ENCODE measurements at places on chromosomes 2 and 18.

GRCh38 chr2:189300916-189301315, 121.4 kb upstream of the COL5A2 start:
- DNase-seq = no peak

GRCh38 chr2:84458551-84459017, 496 bp downstream of the SUCLG1 start:
- no peak for DNase-seq

- DNase-seq = no peak
Measured at GRCh38 chr2:163884416-163884815, 148.6 kb upstream of the FIGN start.

GRCh38 chr2:29009711-29010677, 28.9 kb downstream of the TOGARAM2 start:
- no peak for DNase-seq

- peak; percentile 28 for DNase-seq
Measured at GRCh38 chr2:28155627-28156026, 237.0 kb upstream of the FOSL2 start.

GRCh38 chr2:130307850-130308249, 34.8 kb upstream of the IMP4 start:
- DNase-seq = no peak

DNA sequence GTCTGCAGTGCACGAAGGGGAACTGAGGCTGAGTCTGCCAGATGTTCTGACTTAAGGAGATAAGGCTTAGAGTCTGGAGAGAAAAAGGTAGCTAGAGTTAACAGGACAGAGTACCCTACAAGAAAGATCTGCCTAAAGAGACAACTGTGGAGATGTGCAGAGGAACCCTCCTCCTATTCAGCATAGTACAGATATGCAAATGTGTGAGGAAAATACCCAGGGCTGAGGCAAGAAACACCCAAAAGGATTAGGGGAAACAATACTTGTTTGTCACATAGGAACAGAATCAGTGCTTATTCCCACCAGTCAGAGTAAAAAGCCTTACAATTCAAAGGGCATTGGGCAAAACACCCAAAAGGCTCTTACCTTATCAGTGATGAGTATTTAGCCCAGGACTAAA, 67.8 kb downstream of the SS18 start:
- DNase-seq = no peak

- DNase-seq = no peak
Measured at GRCh38 chr2:237433920-237434676, 20.1 kb upstream of the COL6A3 start.

- no peak for DNase-seq
Measured at GRCh38 chr2:118148133-118148532, 59.9 kb downstream of the INSIG2 start.

DNA sequence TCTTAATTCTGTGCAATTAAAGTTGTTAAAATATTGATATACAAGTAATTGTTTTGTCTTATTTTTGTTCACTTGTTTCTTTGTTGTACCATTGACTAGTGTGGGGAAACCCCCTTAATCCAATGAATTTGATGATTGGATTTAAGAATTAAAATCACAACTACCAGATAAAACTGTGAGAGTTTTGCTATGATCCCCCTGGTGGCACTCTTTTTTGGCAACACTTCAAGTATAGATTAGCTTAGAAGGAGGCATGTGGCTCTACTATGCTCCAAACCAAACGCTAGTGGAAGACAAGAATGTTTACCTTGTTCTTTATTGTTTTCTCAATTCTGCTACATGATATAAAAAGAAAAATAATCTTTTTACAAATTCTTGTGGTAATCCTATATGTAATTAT, 477.8 kb upstream of the ETAA1 start:
- no peak for DNase-seq

- no peak for DNase-seq
Measured at GRCh38 chr2:98822301-98823164, 91.6 kb upstream of the MGAT4A start.

DNA sequence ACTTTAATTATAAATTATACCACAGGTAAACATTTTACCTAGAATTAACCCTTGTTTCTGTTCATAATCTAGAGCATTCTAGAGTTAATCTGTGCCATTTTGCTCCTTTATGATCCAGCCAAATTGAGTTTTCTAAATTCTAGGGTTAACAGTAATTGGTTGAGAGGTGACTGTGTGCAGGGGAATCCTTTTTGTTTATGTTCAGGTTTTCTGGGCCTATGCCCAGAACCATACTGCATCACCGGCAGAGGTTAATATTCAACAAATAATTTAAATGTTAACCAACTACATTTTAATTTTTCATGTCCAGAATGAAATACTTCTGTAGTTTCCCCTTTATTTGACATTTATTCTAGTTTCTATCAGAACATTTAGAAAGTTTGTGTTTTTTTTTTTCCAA, 32.3 kb downstream of the CARF start:
- DNase-seq = peak; percentile 2

GRCh38 chr2:3125001-3125760, 252.4 kb downstream of the EIPR1 start:
- DNase-seq = no peak

- DNase-seq = no peak
Measured at GRCh38 chr2:43812947-43813346, 25.7 kb downstream of the ABCG5 start.

DNA sequence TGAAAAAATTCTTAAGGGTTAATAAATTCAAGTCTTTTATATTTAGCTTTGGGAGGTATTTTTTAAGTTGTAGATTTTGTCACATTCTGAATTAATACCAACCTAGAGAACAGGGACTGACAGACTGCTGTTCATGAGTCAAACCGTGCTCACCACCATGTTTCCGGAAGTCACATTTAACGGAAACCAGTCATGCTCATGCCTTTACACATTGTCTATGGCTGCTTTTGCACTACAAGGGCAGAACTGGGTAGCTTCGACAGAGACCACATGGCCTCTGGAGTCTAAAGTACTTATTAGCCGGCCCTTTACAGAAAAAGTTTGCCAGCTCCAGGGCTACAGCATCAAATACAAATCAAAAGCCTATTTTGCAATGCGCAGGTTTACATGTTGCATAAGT, 33.3 kb downstream of the LONRF2 start:
- no peak for DNase-seq

GRCh38 chr2:188404341-188405004, 112.8 kb downstream of the GULP1 start:
- no peak for DNase-seq

- no peak for DNase-seq
Measured at GRCh38 chr18:48135436-48135966, 205.0 kb upstream of the SMAD2 start.

GRCh38 chr2:111236025-111236424, 115.3 kb downstream of the BCL2L11 start:
- DNase-seq = no peak

GRCh38 chr2:99389371-99389770, 52.2 kb downstream of the EIF5B start:
- DNase-seq = no peak
